Left ventricle myocardium inferior (tissue), 1 donor: ENCODE measurements at places on chromosomes 3 and 15. TPM values are rescaled to one million over a fixed set of nuclear protein-coding genes. Genes with fewer than 3 reads are reported as not detected.

DNA sequence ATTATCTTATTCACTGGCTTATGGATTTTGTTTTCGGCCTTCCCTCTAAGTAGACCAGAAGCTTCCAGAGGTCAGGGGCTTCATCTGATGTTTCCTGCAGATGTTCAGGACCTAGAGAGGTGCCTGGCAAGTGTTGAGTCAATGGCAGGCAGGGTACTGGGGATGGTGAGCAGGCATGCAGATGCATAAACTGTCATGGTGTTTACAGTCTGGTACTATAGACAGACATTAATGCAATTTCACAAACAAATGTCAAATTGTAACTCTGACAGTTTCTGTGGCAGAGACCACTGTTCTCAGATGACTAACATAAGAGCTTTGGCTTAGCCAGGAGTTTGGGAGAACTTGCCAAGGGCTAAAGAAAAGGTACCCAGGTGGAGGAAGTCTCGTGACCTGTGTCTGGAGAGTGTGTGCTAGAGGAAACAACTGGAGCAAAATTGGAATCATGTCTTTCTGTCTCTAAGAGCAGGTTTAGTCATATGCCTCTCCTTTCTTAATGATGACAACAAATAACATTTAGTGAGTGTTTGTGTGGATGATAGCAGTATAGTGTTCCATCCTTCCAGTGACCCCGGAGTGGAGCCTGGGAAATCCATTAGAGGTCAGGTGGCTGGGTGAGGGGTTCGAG, 53.7 kb upstream of the TRAK1 start:
- no peak for DNase-seq
- H3K27ac ChIP-seq = peak overlapping the region; percentile 94
- no peaks in the 10 kb centered on the region for H3K27me3 ChIP-seq
- H3K4me1 ChIP-seq = peaks cover 98% of the 10 kb centered on the region

TUSC7 gene
- not detected for total RNA-seq

- no peak for DNase-seq
- peaks cover 100% of the 10 kb centered on the region for H3K4me1 ChIP-seq
- H3K36me3 ChIP-seq = peaks cover 91% of the 10 kb centered on the region
- peak overlapping the region; percentile 69 for H3K27ac ChIP-seq
- H3K27me3 ChIP-seq = no peaks in the 10 kb centered on the region
Observed at GRCh38 chr3:125000661-125001060, 55.1 kb downstream of the HEG1 start.

GRCh38 chr3:18900994-18901393, 247.3 kb upstream of the KCNH8 start:
- H3K27me3 ChIP-seq = no peaks in the 10 kb centered on the region
- no peak for DNase-seq
- H3K4me1 ChIP-seq = no peaks in the 10 kb centered on the region
- no peak overlapping the region for H3K27ac ChIP-seq
- H3K36me3 ChIP-seq = no peaks in the 10 kb centered on the region

DNA sequence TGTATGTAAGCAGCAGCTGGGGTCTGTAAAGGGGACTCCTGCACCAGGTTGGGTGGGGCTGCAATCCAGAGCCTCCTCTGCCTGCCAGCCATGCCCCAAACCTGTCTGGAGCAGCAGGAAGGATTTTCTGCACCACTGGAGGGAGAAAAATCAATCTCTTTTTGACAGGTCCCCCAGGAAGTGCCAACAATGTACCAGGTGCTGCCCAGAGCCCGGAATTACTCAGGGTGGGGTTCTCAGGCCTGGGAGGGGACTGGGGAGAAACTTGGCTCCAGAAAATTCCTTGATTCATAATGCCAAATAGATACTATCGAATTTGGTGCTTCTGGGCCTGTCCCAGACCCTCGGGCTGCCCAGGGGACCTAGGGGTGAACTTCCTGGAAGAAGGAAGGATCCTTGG, 52.6 kb downstream of the WNT7A start:
- no peak for DNase-seq
- H3K27me3 ChIP-seq = peaks cover 60% of the 10 kb centered on the region
- H3K36me3 ChIP-seq = no peaks in the 10 kb centered on the region
- no peak overlapping the region for H3K27ac ChIP-seq
- H3K4me1 ChIP-seq = no peaks in the 10 kb centered on the region
- no peak overlapping the region for H3K4me3 ChIP-seq

DNA sequence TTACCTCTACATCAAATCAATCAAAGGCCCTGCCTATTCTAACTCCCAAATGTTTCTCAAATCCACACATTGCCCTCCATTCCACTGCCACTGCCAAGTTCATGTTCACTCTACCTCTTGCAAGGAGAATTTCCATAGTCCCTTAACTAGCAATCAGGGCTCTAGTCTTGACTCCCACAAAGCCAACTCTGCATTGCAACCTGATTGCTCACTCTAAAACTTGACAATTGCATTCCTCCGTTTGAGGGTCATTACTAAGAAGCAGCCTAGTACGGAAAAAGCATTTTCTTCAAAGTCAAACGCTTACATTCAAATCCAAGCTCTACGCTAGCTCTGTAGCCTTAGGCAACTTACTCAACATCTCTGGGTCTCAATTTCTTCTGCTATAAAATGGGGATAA, 1.2 kb downstream of the CPA3 start:
- H3K4me3 ChIP-seq = no peak overlapping the region
